Activated CD8-positive, alpha-beta memory T cell treated with anti-CD3 and anti-CD28 coated beads for 4 hours (primary cell): ENCODE measurements at places on chromosomes 5 and 9.

- DNase-seq = no peak
These were observed 202.2 kb upstream of the VLDLR start for GRCh38 chr9:2419347-2419746.

DNA sequence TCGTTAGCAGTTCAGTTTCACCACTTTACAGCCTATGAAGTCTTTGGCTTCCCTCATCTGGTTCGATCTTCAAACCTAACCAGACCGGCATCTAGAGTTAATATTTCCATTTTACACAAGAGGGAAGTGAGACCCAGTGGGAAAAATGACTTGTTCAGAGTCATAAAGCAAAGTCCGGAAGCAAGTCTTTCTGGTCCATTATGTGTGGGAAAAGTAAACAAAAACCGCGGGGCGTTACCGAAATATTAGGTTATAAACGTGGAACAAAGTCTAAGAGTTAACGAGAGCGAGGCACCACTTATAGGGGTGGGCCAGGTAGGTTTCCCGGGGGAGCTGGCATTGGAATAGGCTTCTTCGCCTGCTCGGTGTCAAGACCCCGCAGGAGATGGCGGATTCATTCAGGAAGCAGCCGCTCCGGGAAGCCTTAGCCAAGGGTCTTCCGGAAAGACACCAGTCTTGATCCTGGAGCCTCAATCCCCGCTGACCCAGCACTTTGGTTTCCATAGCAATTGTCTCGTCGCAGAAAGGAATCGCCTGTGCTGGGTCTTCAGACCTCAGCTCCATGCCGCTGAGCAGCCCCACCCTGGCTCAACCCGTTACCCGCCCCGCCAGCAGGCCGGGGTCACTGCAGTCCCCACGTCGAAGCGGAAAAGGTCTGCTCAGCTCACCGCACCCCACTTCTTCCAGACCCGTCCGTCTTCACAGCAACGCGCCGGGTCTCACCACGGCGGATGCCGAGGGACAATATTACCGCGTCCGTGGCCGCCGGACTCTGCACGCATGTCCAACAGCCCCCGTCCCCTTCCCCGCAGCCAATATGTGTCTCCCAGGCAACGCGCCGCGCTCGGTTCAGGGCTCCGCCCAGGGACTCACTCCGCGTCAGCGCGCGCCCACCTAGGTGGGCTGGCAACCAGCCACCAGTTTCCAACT is at the start of gene C5orf52:
TSS of gene C5orf52 (plus strand) at position 872 of the 930 bp plus-strand sequence. CDS start 82 bp downstream, outside the sequence.
- no peak for DNase-seq

DNA sequence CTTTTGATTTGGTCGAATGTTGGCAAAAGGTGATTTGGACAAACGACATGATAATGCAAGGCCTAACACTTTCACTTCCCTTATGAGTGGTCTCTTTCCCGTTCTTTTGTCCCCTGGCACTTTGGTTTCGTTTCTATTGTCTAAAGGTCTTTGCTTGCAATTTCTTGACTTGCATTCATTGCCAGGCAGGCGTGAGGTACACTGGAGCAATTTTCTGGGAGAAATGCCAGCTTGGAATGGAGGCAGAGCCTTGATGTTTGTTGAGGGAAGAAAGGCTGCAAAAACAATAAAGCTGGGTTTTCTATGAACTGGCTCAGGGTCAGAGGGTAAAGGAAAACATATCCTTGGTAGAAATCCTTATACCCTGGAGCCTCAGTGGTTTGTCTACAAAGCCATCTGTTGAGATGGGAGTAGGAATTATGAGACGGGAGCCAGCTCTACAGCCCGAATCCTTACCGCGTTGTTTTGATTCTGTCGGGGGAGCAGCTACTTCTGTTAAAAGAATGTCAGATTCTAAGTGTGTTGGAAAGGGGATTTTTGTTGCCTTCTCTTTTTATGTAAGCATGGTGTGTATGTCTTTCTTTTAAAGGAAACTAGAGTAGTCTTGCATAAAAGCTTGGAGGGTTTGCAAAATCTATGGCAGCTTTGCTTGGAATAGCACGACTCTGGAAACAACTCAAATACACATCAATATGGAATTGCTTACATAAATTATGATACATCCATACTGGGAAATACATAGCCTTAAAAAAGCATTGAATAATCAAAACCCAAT is 158.9 kb downstream of the RMI1 start:
- DNase-seq = no peak

DNA sequence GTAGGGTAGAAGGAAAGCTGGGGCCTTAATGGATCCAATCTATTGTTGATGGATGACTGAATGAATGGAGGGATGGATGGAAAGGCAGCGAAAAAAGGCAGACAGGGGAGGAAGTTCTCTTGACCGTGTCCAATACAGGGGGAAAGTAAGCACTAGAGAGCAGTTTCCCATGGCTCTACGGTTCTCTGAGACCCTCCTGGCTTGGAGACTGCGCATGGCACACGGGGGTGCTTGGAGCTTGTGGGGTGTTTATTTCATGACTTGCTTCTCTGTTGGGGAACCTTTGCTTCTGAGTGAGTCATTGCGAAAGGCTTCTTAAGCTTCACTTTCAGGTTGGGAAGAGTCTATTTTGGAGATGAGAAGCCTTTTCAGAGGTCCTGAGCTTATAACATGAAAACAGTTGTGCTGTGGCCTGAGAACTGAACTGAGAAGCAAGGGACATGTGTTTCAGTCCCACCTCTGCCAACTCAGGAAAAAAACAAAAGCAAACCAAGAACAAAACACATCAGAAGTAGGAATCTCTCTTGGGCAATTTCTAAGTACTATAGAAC is 12.8 kb upstream of the TEX48 start:
- no peak for DNase-seq

- DNase-seq = no peak
These were observed 94.6 kb upstream of the KLF4 start for GRCh38 chr9:107584186-107584585.

DNA sequence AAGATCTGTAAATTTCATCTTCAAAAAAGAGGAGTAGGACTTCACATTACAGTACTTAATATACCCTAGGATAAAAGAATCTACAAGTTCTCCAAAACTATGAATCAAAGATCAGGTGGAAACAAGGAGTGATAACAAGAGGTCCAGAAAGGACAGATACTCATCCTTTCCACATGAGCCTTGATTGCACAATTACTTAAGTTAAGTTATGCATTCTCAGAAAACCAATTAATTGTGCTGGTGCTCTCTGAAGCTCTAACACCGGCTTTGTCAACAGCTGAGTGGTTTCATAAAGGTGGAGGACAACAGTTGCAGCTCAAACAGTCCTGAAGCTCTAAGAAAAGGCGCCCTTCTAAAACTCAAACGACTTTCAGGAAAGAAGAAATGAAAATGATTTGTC is 251.9 kb downstream of the BNC2 start:
- DNase-seq = no peak
